ENCODE measurements at places on chromosomes 3 and 15.

DNA sequence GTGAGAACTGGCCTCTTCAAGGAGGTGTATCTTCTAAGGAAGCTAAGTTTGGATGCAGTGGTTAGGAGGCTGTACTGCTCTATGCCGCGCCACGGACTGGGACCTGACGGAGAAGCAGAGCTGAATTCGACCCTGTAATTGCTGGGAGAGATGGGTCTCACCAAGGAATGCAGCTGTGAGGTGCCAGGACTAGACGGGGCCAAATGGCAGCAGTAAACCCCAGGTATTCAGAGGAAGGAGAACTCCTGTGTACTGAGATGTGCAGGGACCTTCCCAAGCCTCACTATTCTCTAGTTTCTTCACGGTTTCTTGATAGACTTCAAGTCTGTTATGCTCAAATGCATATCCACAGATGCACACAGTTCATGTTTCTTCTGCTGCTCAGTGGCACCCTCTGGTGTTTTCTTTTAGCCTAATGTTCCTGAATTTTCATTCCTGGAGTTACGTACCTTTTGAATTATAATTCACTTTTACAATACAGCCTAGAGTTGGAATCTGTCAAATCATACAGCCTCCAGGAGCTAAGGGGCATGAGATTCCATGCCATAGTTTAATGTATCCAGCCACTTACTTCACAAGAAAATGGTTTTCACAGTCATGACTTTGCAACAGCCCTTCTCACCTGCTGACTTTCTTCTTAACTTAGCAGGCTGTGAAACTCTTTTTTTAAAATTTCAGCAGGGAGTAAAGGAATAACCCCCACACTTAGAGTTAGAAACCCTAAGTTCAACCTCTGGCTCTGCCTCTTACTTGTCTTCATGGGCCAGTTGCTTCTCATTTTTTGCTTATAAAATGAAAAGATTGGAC, 61.8 kb downstream of the GLDN start:
- peak; percentile 9 for DNase-seq

- DNase-seq, result no peak
These were observed 158.9 kb downstream of the NUP210 start for GRCh38 chr3:13261104-13261830.

DNA sequence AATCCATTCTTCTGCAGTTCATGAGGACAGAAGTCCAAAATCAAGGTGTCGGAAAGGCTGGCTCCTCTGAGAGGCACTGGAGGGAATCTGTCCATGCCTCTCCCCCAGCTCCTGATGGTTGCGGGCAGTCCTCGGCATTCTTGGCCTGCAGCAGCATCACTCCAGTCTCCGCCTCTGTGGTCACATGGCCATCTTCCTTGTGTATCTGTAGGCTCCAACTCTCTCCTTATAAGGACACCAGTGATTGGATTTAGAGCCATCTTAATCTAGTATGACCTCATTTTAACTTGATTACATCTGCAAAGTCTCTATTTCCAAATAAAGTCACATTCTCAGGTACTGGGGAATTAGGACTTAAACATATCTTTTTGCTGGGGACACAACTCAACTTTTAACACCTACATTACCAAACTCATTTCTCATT, 56.0 kb upstream of the FLNB start:
- peak; percentile 34 for DNase-seq

- no peak for DNase-seq
These were observed 62.2 kb downstream of the ATP10A start for GRCh38 chr15:25800761-25801515.

DNA sequence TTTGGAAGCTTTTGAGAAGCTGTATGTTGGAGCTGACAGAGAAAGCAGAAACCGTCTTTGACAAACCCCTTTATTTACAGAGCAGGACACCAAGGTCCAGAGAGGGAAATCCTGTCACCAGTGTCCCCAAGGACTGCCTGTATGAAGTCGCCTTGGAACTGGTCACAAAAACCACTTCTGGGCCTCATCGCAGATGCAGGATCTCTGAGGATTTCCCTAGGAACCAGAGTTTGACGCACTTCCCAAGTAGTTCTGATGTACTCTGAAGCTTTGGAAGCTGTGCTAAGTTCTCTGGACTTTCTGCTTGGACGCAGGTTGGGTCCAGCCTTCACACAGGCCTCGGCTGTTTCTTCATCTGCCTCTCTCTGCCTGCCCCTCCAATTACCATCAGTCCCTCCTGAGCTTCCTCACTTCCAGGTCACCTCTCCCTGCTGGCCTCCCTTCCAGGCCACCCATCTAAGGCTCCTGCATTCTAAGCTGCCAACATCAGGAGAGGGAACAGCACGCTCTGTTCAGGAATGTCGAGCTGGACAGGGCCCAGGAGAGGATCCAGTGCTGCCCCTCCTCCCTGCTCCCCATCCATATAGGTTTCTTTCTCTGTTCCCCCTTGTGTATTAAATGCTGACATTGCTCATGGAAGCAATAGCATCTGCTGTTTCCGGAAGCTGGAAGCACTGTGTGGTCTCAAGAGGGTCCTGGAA, 270.8 kb downstream of the OPA1 start:
- no peak for DNase-seq

DNA sequence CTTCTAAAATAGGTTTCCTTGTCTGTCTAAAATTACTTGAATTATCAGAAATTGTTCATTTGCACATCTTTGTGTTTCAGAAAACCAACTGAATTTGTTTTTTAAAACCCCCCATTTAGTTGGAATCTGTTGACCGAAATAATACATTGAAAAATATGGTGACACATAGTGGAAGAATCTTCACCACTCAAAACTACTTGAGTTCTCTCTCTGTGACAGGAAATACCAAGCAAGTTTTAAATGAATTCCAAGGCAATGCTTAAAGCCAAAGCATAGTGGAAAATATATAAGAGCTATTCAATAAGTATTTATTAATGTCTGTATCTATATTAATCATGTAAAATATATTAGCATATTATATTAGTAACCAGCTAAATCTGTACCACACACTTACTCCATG, 224.9 kb upstream of the COL8A1 start:
- no peak for DNase-seq

- no peak for DNase-seq
These were observed 47.0 kb downstream of the STARD5 start for GRCh38 chr15:81276967-81277366.

- peak; percentile 11 for DNase-seq
These were observed 7.2 kb upstream of the ZNF148 start for GRCh38 chr3:125382298-125382697.

DNA sequence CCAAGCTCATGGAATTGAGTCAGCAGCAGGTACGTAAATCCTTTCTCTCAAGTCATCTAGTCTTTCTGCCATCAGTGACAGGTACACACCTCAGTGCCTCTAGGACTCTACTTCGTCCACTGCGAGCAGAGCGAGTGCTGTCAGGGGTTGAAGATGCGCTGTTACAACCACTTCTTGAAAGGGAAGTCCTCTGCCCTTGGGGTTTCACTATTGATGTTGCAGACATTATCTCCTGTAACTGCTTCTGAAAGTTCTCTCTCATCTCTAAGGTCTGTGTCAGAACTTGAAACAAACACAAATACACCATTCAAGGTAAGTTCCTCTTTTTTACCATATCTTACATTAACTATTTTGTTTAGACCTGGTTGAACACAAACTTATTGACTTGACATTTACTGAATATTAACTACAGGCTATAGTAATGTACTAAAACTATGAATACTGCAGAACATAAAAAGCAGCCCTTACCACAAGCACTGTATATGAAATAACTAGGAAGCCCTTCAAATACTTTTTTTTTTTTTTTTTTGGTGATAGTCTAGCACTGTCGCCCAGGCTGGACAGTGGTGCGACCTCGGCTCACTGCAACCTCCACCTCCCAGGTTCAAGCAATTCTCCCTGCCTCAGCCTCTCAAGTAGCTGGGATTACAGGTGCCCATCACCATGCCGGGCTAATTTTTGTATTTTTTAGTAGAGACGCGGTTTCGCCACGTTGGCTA, 41.5 kb downstream of the TOPBP1 start:
- no peak for DNase-seq
